ENCODE measurements at places on chromosomes 2 and 18.

GRCh38 chr2:20194097-20195015 is 30.6 kb downstream of the SDC1 start:
- DNase-seq = no peak

DNA sequence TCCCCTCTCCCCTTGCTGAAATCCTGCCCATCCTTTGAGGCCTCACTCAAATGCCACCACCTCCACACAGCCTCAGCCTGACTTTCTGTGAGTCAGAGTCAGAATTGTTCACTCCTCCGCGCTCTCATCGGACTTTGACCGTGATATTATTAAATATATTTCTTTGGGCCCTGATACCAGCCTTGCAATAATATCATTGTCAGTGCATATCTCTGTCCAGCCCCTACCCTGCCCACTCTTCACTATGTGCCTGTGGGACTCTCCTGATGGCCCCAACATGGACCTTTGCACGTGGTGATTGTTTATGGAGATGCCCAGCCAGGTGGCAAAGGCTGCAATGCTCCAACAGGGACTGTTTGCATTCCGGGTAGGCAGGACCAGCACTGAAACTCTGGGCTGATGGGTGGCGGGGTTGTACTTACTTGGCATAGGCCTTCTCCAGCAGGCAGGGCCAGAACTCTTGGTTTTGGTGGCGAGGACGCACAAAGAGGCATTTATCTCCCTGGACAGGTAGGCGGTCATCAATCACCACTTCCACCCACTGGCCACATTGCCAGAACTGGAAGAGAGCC is 37.3 kb downstream of the CAPN13 start:
- no peak for DNase-seq

- DNase-seq = no peak
These were observed 143.1 kb downstream of the INHBB start for GRCh38 chr2:120489023-120489422.

GRCh38 chr2:240060977-240061591 is 7.8 kb upstream of the OR6B3 start:
- peak; percentile 57 for DNase-seq

DNA sequence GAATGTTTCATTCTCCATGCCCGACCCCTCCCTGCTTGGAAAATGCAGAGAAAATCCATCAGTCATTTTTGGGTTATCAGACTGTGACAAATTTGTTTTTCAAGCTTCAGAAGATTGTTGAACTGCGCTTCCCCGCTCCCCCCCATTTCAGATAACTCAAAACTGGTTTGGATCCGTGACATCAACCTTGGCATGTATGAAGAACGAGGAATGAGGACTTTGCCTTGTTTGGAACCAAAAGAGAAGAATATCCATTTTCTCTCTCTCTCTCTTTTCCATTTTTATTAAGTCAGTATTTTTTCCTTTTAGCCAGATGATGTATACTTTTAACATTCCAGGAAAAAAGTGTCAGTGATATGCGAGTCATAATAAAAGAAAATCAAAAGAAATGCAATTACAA is 171.6 kb downstream of the BCL2 start:
- DNase-seq = no peak

DNA sequence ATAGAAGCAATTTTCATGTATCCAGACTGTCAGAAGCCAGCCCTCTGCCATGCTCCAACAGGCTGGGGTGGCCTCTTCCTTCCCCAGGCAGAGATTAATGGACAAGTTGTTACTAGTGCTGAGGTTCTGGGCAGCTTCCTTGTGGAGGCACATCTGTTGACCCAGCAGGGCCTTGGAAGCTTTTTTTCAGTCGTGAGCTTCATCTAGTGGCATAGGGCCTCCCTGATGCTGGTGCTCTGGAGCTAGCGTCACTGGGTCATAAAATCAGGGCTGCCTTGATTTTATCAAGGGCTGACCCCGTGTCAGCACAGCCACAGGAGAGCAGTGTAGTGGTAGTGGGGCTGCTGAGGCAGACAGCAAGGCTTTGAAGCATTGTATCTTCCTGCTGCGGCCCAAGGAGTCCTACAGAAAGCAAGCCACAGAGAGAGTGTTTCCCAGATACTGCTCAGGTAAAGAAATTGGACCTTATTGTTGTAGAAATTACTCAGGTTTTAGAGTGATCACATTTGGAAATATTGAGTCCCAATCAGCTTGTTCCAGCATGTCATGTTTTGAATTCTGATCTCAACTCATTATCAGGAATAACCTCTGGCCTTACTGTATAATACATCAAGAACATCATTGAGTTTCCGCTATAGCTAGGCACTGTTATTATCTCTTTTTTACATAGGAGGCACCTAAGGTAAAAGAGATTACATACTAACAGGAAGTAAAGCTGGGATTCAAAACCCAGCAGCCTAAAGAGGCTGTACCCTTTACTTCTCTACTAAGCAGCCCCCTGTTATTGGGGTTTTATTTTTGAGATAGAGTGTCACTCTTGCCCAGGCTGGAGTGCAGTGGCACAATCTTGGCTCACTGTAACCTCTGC is 92.3 kb upstream of the ALPP start:
- DNase-seq = no peak
